GM12878 (cell line): ENCODE measurements at places on chromosomes 12 and 14.

GRCh38 chr12:131720921-131721320, 10.0 kb downstream of the SFSWAP start:
- no peak for DNase-seq

DNA sequence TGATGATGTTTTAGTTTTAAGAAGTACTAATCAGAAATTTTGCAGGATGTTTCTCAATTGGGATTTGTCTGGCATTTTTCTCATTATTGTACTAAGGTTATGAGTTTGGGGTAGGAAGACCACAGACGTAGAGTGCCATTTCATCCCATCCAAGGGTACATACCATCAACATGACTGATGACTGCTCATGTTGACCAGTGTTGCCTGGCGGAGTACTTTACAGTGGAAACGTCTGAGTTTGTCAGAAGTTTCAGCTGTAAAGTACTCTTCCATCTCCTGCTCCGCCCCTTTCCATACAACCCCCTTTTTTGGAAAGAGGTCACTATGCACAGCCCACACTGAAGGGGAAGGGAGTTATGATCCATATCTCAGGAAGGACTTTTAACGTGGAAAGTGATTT, 74.2 kb downstream of the RCOR1 start:
- DNase-seq = no peak

DNA sequence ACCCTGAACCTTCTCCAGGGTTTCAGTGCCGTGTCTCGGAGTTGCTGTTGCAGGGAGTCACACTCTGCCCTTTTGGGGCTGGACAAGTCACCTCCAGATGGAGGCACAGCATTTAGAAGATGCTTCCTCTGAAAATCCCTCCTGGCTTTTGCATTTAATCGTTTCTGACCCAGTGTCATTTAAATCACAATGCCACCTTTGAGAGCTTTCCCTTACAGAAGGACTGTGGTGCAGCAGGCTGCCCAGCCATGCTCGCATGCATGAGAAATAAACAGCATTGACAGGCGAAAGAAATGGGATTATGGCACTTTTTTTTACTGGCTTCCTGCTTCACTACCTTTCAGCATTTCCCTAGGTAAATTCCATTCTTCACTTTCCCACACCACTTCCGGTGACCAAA, 113.4 kb upstream of the DYRK2 start:
- no peak for DNase-seq

DNA sequence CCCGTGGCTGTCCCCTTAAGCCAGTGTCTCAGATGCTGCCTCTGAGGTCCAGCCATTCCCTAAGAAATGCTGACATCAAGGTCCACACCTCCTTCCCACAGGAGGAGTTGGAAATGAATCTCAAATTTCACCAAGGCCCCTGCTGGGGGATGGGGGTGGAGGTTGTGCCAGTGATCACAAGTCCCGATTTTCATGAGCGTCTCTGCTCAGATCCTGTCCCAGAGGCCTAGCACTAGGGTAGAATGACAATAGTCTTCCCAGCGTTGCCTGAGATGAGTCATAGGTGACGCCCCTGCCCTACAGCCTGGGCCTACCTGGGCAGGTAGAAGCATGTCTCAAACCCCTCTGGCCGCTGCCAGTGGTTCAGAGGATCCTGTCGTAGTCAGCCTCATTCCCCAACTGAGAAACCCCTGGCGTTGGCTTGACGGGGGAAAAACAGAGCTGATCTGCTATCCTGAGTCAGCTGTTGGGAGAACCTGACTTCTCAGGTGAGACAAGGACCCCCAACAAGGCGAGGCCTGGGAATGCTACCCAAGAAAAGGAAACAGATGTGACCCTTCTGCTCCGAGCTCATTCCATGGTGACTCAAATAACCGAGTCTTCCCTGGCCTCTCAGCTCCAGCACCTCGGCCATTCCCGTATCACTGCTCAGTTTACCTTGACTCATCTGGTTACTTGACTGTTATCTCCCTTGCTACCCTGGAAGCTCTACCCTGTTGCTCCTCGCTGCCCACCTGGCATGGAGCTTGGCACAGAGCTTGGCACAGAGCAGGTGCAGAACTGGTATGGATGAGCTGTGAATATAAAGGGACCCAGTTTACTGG, 21.8 kb upstream of the SPPL3 start:
- no peak for DNase-seq

- no peak for DNase-seq
These were observed 86.5 kb downstream of the PDZRN4 start for GRCh38 chr12:41274643-41275042.

GRCh38 chr12:124537525-124538193, 29.8 kb downstream of the NCOR2 start:
- DNase-seq = no peak

- DNase-seq = no peak
These were observed 169.4 kb downstream of the FOXN3 start for GRCh38 chr14:89247457-89248122.

DNA sequence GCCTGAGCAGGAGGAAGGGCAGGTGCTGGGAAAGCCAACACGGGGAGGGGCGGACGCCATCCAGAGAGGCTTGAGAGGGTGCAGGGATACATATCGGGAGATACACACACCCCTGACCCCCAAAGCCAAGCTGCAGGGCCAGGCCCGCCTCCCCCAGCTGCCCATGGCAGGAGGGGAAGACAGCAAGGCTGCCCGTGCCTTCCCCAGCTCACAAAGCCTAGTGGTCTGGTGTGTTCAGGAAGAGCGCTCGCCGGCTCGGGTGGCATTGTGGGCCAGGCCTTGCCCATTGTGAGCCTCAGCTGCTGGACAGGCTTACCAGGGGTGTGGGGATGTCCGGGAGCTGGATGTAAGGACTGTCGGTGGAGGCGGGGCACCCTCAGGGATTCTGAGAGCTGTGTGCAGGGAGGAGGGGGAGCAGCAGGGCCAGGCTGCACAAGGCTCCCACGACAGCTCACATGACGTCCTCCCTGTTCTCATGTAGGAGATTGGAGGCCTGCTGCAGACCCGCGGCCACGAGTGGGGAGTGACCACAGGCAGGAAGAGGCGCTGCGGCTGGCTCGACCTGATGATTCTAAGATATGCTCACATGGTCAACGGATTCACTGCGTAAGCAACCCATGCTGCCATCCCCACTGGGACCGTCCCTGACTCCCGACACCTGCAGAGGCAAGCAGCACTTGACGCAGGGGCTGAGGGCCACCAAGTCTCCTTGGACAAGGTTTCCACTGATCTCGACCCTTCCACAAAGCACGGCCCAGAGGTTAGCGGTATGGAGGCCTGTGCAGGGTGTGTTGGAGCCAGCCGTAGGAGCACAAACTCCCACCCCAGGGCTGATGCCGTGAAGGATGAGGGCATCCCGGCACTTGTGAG, 10.1 kb upstream of the SIVA1 start:
- no peak for DNase-seq

DNA sequence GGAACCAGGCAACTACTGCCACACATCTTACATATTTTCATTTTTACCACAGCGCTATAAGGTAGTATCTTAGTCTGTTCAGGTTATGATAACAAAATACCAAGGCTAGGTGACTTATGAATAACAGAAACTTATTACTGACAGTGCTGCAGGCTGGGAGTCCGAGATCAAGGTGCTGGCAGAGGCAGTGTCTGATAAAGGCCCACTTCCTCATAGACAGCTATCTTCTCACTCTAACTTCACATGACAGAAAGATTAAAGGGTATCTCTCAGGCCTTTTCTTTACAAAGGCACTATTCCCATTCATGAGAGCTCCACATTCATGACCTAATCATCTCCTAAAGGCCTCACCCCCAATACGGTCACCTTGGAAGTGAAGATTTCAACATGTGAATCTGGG, 59.8 kb upstream of the MDM1 start:
- DNase-seq = no peak

DNA sequence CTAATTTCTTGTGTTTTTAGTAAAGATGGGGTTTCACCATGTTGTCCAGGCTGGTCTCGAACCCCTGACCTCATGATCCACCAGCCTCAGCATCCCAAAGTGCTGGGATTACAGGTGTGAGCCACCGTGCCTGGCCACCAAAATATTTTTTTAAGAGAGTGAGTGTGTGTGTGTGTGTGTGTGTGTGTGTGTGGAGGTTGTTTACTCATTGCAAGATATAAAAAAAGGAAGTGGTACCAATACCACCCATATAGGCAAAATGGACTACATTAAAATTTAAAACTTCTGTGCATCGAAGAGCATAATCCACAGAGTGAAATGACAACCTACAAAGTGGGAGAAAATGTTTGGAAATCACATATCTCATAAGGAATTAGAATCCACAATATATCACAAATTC, 15.5 kb upstream of the CLEC2A start:
- no peak for DNase-seq

DNA sequence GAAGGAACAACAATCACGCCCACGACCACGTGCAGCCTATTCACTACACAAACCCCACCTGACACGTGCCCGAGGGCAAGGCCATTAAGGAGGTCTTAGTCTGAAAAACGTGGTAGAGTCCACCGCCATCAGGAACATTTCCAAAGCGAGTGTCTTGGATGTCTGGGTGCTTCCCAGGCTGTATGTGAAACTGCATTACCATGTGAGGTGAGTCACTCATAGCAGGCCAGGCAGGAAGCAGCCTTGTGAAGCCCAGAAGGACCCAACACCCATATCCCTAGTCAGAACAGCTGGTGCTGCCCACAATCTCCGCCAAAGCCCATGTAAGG, 3.3 kb upstream of the KRT79 start:
- no peak for DNase-seq

GRCh38 chr12:60201891-60202290, 606.1 kb downstream of the SLC16A7 start:
- no peak for DNase-seq

- no peak for DNase-seq
These were observed 83.2 kb upstream of the HMGA2 start for GRCh38 chr12:65740873-65741600.

DNA sequence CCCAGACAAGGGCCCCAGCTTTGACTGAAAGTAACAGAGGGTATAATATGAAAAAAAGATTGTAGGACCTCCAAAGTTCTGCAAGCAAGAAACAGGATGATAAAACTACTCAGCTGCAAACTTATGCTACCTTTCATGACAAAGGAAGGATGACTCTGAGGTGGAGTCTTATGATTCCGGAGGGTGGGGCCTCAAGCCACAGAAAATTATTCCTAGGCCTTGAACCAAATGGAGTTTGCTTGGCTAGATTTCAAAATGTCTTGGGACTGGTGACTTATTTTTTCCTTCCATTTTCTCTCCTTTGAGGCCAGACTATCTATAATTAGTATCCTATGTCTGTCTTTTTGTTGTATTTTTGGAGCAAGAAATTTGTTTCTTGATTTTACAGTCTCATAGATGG, 336.4 kb downstream of the LRIG3 start:
- DNase-seq = no peak

DNA sequence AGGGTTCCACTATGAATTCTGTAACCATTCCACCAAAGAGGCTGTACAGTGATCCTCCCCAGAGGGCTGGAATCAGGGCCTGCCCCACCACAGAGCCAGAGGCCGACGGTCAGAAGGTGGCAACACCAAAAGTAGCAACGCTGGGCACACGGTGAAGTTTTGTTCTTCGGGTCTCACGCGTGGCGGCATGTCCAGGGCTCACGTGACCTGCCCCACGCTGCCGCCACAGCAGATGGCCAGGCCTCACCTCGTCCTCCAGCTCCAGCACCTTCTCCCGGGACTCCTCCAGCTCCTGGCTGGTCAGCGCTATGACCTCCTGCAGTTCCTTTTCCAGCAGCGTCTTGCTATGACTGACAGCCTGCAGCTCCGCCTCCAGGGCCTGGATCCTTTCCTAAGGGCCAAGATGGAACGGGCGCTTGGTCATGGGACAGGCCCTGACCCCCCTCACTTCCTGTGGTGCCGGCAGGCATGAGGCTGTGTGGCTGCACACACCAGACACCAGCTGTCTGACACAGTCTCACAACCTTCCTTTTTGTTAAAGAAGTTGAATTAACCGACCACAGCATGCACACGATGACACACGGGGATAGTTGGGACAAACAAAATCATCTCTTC, 22.4 kb upstream of the ANKLE2 start:
- DNase-seq = no peak

DNA sequence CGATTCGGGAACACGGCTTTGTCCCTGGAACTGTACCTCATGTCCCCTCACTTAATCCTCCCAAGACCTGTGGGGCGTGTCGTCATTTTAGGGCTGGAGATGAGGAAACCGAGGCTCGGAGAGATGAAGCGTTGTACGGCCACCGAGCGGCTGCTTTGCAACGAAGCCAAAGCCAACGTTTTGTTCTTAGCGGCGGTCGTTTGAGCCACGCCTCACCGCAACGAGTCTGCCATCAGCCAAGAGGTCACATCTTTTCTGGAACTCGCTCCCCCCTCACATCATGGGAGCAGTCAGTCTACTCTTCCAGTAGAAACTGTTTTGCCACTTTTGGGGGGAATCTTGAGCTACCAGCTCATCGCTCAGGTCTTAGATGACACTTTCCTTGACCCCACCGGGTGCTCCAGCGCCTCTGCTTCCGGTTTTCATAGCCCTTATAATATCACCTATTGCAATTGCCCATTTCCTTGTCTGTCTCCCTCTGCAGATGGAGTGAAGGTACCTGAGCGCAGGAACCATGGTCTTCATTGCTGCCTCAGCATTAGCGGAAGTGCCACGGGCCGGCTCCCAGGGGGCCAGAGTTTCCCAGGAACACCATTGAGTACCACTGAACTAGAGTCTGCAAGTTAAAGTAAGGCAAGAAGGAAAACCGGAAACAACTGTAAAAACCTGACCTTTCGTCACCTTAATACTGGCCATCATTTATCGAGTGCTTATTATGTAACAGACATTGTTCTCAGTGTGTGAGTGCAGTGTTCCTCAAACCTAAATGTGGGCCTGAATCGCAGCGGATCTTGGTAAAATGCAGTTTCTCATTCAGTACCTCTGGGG, 19.6 kb downstream of the NINJ2 start:
- DNase-seq = no peak

DNA sequence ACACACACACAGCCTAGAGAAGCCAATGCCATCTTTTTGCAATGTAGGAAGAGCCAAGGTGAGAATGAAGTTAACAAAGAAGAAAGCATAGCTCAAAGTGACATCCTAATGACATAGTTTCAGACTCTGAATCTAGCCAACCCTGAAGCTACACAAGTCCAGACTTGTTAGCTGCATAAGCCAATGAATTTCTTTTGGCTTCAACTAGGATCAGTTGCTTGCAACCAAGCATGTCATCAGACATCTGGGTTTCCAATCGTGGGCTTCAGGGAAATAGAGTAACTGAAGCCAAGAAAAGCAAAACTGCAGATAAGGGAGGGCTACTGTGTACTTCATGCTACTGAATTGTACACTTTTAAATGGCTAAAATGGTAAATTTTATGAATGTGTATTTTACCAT, 4.4 kb upstream of the GPHN start:
- DNase-seq = no peak

- no peak for DNase-seq
These were observed 17.7 kb upstream of the CALM1 start for GRCh38 chr14:90379106-90379505.

DNA sequence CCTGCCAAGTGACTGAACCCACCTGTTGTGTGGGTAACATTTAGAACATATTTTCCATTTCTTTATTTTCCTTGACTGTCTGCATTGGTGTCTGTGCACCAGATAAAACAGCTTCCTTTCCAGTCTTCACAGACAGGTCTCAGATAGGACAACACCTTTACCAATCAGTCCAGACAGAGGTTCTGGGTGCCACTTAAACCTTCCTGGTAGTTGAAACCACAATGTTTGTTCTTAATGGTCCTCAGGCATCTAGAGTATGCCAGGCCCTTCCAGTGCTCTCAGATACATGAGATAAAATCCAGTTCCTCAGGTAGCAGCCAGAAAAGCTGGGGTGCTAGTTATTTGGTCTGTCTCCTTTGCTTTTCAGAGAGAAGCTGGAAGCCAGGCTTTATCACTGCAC, 7.0 kb upstream of the CLEC2D start:
- no peak for DNase-seq

GRCh38 chr12:68967046-68967445, 34.1 kb upstream of the CPM start:
- no peak for DNase-seq

- no peak for DNase-seq
These were observed 5.6 kb downstream of the CNIH1 start for GRCh38 chr14:54435500-54435981.
